ENCODE measurements at places on chromosomes 13 and 19.

- DNase-seq, result no peak
Measured at GRCh38 chr19:13981021-13981420, 25.1 kb downstream of the RFX1 start.

- DNase-seq, result no peak
Measured at GRCh38 chr13:94143624-94144350, 335.7 kb downstream of the DCT start.

- DNase-seq, result no peak
Measured at GRCh38 chr13:53276265-53276664, 247.7 kb downstream of the OLFM4 start.

GRCh38 chr19:45691516-45692186 is at the start of gene SNRPD2:
Gene SNRPD2 (minus strand): TSS chr19:45691953. CDS start chr19:45691888, 65 bp downstream.
- peak; percentile 98 for DNase-seq

- DNase-seq, result no peak
Measured at GRCh38 chr13:99363949-99364348, 56.8 kb upstream of the GPR183 start.

DNA sequence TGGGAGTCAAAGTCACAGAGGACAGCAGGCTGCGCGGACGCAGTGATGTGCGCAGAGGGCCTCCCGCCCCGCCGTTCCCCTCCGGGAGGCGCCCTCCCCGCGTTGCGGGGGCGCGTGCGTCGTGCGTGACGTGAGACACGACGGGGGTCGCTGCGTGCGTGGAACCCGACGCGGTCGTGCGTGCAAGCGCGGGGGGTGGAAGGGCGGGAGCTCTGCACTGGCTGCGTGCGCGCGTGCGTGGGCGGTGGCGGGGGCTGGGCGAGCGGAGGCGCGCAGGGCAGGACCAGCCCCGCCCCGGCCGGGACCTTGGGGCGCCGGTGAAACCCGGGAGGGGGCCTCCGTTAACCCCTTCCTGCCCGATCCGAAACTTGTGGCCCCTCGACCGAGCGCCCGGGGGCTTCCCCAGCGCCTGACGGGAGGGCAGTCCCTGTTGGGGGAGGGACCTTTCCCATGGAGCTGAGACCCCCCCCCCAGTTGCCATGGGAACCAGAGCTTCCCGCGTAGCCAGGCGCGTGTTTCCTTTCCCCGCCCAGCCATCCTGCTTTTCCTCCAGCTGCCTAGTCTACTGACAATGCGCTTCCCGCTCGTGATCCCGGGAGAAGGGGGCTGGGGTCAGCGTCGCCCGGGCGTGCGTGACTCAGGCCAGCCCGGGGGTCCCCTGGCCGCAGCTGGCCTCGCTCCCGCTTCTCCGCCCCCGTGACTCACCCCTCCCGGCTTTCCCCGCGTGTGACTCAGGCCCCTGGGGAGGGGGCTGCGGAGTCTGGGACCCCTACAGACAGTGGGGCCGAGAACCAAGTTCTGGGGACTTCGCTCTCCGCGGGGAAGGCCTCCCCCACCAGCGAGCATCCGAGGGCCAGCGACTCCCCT is 7.3 kb upstream of the HOOK2 start:
- peak; percentile 93 for DNase-seq

DNA sequence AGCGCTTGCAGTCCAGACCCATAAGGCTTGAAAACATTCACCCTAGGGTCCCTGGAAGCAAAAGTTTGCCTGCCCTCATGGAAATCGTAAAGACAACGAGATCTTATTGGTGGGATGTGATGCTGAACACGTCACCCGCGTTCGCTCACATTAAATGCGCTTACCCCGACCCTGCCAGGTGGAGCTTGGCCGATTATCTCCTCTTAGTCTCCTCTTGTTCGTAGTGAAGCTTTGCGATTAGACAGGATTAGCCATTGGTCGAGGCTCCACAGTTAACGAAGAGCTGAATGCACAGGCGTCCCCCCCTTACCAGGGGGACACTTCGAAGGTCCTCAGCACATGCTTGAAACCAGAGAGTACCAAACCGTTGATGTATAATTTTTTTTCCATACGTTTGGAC is 16.0 kb upstream of the KDM4B start:
- DNase-seq, result no peak

GRCh38 chr13:100363874-100364273 is 224.7 kb downstream of the GGACT start:
- DNase-seq, result no peak

GRCh38 chr19:10602330-10603083 is 15.4 kb upstream of the AP1M2 start:
- DNase-seq, result peak; percentile 91

GRCh38 chr19:40178756-40179155 is 12.5 kb upstream of the MAP3K10 start:
- DNase-seq, result no peak

DNA sequence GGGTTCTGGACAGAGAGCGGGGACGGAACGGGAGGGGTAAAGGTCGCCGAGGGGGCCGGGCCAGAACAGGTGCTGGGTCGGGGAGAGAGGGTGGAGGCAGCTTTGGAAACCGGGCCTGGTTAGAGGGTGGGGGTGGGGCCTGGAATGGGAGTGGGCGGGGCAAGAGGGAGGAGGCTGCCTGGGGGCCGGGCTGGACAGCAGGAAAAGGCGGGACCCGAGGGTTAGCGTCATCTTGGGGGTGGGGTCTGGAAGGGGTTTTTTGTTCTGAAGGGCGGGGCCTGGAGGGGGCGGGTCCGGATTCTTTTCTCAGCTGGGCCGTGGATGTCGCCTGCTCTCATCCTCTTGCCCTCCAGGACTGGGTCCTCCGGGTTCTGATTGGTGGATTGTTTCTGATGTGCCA is 4.3 kb upstream of the ZNF813 start:
- DNase-seq, result peak; percentile 83

- peak; percentile 88 for DNase-seq
Measured at GRCh38 chr13:78121459-78122348, 203.1 kb upstream of the EDNRB start.

- DNase-seq, result no peak
Measured at GRCh38 chr13:51800486-51800885, 3.5 kb downstream of the DHRS12 start.

- DNase-seq, result no peak
Measured at GRCh38 chr19:16369664-16370576, 45.3 kb downstream of the KLF2 start.

Measured in tongue (tissue), 3 donors.